Stimulated activated CD8-positive, alpha-beta memory T cell treated with anti-CD3 and anti-CD28 coated beads, Interleukin-7, amount 100 ng/mL, for 4 hours (primary cell): ENCODE measurements at places on chromosomes 7 and 10.

DNA sequence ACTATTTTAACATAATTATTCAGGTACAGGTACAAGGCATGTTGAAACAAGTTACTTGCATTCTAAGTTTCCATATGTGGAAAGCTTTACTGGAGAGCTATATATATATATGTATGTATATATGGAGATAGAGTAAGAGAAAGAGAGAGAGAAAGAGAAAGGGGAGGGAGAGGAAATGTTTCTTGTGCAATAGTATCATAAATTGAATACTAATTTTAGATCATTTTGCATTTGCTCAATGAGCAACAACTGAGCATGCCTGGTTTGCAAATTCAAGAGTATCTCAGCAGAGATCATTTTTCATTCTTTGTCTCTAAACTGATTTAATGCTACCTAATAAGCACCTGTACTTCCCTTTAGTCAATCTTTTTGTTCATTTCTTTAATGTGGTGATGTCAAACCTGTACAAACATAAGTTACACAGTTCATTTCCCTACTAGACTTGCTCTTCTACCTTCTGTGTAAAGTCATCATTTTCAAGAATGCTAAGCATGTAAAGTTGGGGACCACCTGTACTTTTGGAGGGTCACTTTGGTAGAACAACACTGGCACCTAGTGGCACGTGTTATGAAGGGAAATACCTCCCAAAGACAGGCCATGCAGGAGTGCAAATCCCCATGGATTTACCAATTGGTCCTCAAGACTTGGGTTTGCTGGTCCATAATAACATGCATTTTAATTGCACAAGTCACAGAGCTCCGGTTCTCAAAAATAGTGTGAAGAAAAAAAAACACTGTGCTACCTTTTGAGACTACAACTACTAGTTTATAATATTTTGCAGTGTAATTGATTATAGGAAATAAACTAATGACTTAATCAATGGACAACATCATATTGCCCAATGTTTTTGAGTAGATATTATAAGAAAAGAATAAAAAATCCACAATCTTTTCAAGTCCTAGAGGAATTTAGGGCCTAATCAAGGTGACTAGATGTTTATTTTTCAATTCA lies 431.2 kb upstream of the IGFBP3 start:
- no peak for DNase-seq

GRCh38 chr7:29915481-29916215 lies 74.0 kb downstream of the SCRN1 start:
- DNase-seq: no peak

- no peak for DNase-seq
Observed at GRCh38 chr10:62778125-62778524, 26.4 kb upstream of the ADO start.

- no peak for DNase-seq
Observed at GRCh38 chr10:113415246-113415645, 137.6 kb upstream of the HABP2 start.

- no peak for DNase-seq
Observed at GRCh38 chr7:133934262-133934976, 192.7 kb upstream of the LRGUK start.

DNA sequence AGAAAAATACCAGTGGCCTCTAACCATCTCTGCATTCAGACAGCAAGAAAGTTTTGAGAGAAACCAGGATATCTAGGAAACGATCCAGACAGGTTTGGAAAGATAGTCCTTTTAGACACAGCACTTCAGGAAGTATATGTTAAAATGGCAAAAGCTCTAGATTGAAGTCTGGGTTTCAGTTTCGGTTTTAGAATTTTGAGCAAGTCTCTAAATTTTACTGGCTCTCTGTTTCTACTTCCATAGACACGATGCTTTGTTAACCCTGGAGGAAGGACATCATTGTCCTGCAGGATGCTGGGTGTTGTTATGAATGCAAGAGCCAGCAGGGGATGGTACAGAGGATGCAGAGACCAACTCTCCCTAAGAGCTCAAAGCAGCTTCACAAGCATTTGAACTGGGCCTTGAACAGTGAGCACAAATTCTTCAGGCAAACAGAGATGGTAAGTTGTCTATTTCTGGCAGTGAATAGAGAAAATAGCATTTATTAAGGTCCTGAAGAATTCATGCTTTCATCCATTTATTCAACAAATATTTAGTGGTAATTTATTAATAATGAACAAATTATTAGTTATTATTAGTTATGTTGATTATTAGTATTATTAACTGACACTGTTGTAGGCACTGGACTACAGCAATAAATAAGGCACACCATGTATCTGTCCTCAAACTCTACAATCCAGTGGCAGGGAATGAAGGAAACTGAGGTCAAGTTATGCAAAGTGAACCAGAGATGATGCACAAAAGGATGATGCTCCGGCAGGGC lies 152.7 kb upstream of the NRP1 start:
- no peak for DNase-seq

GRCh38 chr10:86178401-86179152 lies 188.0 kb downstream of the GRID1 start:
- no peak for DNase-seq

GRCh38 chr7:136104269-136104603 lies 127.1 kb upstream of the MTPN start:
- no peak for DNase-seq

DNA sequence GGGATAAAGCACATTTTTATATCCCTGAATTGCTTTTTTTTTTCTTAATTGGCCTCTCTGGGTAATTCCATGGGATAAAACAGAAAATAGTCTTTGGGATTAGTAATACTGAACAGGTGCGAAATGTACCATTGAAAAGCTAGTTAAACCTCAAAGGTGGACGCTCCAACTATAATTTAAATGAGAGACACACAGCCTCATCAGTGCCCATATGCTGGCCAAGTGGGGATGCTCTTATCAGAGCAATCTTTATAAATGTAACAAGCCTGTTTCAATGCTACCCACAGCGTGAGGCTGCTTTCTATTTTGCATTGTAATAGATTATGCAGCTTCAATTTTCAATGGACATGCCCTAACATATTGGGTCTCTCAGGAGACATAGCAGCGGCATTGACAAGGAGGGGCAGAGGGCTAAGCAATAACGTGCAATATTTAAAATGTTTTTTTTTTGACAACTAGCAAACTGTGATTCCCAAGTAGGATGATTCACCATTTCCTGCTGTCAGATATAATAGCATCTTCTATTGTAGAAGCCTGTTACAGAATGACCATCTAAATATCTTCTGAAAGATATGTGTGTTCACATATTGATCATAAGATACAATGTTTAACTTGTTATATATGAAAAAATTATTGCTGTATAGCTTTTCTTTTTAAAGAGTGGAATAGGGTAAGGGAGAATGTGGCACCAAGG lies 91.3 kb upstream of the BET1 start:
- DNase-seq: no peak

DNA sequence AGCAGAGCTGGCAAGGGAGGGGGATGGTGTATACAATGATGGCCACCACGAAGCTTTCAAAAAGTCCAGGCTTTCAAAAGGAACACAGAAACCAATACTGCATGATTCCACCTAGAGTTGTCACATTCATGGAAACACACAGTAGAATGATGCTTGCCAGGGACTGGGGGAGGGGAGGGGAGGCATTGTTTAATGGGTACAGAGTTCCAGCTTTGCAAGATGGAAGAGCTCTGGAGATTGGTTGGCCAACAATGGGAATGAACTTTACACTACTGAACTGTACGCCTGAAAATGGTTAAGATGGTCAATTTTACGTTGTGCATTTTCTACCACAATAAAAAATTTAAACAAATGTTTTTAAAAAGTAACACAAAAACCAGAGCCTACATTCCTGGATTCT lies 104.5 kb upstream of the KDM7A start:
- DNase-seq: no peak

GRCh38 chr10:122379537-122379936 lies 5.0 kb downstream of the PLEKHA1 start:
- no peak for DNase-seq

- DNase-seq: no peak
Observed at GRCh38 chr10:106680061-106680460, 484.4 kb downstream of the SORCS1 start.

DNA sequence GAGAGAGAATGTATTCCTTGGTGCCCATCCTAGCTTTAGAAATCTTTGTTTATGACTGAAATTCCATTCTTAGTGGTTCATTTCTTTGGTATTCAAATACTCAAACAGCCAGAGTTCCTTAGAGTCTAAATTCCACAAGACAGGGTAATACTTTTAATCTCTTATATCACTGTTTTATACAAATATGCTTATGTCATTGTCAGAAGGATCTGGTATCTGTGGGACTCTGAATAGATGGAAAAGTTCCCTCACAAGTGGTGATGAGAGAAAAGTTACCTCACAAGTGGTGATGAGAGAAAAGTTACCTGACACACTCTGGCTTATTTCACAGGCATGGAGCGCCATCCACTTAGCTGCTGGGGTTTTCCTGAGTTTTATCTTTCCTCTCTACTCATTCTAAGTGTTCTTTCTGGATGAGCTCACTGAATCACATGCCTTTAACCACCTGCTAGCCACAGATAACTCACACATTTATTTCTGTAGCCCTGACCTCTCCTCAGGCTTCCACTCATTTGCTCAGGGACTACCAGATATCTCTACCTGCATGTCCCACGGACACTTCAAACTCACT lies 784.0 kb downstream of the SUGCT start:
- no peak for DNase-seq

DNA sequence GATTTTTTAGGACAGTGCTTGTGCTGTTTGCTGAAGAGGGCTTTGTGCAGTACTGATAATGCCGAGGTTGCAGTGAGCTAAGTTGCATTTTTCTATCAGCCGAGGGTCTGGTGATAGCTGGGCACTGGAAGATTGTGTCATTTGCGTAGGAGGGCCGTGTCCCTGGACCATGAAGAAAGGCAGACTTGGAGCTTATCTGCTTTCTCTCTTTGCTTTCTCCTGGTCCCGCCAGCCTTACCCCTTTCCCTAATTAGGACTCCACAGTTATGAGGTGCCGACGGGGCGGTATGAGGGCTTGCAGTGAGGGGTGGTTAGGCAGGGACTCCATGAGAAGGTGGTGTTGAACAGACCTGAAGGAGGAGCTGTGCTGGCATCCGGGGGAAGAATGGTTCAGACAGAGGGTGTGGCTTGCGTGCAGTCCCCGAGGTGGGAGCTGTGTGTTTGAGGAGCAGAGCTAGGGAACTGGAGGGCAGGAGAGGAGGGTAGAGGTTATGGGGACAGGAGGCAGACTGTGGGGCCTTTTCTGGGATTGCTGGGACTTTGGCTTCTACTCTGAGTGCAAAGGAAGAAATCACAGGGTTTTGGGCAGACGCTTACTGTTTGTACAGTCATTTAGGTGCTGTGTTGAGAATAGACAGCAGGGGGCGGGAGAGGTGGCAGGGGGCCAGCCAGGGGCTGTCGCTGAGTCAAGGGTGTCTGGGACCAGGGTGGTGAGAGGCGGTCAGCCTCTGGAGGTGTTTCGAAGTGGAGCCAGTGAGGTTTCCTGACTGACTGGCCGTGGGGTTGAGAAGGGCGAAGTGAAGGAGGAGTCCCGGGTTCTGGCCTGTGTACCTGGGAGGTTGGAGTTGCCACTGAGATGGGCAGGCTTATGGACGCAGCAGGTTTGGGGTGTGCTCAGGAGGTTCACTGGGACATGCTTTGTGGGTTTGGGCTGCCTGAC lies 43.4 kb downstream of the PRF1 start:
- DNase-seq: peak; percentile 48

GRCh38 chr7:156080046-156080445 lies 267.8 kb upstream of the SHH start:
- no peak for DNase-seq

DNA sequence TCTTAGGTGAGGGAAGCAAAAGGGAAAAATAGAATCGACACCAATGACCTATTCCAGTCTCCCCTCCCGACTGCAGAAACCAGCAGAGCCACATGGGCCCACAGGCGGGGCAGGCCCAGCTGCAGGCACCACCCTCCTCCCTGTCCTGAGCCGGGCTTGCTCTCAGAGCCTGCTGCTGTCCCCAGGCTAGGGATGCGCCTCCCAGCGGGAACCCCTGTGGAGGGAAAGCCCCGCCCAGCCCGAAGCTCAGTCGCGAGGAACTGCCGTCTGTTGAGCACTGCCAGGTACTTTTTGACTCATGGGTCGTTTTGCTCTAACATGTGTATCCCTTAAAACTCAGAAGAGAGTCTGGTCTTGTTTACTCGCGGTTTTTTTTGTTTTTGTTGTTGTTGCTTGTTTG lies 124.5 kb upstream of the RET start:
- DNase-seq: no peak

- no peak for DNase-seq
Observed at GRCh38 chr7:35565927-35566326, 129.0 kb downstream of the HERPUD2 start.

GRCh38 chr10:86971232-86971991 lies 3.1 kb downstream of the ADIRF start:
- peak; percentile 72 for DNase-seq

DNA sequence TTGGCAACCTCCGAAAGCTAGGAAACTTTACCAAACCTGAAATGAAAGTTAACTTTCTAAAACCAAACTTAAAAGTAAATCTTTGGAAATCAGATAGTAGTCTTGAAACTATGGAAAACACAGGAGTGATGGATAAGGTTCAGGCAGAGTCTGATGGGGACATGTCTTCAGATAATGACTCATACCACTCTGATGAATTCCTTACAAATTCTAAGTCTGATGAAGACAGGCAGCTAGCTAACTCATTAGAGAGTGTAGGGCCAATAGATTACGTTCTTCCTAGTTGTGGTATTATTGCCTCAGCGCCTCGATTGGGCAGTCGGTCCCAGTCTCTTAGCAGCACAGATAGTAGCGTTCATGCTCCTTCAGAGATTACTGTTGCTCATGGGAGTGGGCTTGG lies 45.9 kb downstream of the MCMBP start:
- DNase-seq: no peak

DNA sequence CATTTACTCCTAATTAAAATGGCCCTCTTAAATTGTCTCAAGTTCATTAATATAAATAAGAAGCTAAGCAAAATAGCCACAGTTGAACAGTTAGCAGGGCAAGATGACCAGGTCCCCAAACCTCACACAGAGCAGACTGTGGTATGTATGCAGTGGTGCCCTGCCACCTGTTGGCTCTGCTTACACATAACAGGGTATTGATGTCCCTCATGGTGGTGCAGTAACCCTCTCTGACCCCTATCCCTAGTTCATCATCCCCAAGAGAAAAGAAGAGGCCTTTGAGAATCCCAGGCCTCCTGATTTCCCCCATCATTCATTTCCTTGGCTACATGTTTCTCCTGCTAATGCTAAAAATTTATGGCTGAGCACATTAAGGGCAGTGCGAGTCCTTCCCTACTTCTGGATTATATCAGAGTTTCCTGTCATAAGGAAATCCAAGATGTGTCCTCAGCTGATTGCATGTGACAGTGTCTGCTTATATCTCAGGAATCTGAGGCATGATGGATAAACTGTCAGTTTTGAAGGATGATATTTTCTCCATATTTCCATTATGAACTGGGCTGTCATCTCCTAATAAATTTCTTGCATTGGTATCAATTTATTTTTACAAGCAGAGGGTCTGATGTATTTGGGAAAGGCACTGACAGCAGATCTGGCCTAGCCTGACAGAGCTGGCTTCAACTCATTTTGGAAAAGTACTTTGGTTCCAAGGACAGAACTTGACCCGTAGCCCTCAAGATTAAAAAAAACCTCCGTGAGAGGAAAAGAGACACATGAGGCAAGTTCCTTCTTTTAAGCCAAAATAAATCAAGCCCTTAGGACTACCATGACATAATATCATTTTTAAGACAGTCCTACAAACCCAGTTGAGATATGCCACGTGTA lies 880.6 kb downstream of the LRMDA start:
- DNase-seq: no peak
